Cortex of kidney (tissue), 1 donor: ENCODE measurements at places on chromosomes 2 and 18.

DNA sequence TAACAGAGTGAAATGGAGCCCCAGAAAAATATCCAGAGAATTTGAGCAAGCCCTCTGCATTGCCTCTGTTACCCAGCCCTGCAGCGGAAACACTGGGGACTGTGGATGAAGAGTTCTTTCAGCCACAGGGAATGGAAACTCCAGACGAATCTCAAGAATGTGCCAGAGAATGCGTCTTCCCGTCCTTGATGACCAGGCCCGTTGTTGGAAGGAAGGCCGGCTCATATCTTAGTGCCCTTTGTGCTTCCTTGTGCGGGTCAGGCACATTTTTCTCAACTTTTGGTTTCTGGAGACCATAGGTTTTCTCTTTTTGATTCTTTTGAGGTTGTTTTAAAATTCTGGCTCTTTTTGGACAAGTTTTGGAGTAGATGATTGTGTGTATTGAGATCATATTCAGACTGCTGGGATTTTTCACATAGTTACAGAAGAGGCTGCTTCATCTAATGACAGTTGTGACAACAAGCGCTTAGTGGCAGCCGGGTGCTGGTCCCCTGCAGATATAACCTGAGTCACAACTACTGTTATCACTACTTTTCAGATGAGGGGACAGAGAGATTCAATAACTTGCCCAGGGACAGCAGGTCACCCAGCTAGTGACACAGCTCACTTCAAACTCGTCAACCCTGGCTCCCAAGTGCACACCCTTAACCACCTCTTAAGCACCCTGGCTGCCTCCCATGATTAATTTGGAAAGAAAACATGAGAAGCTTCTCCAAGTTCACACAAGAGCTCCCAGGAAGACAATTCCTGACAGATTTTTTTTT, 15.7 kb downstream of the MAL start:
- no peak for DNase-seq

DNA sequence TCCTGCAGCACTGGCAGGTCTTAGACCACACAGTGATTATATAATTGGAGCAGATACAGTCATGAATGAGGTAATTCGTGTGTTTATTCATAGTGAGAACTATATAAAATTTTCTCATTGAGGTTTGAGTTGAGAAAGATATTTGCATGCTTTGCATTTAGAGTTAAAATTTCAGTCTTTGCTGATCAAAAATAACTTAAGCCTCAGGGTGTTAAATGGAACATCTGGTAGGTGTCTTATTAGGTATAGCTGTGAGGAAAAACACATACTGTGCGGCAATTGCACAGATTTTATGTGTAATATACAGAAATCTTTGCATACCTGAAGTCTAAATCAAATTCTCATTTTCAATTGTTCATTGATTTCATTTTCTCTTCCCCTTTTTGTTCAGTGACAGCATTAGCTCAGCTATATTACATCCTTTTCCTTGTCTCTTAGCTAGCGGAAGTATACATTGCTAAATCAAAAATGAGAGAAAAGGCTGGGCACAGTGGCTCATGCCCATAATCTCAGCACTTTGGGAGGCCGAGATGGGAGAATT, 21.2 kb downstream of the GORASP2 start:
- no peak for DNase-seq

GRCh38 chr18:58785171-58785805, 79.4 kb upstream of the ZNF532 start:
- no peak for DNase-seq

DNA sequence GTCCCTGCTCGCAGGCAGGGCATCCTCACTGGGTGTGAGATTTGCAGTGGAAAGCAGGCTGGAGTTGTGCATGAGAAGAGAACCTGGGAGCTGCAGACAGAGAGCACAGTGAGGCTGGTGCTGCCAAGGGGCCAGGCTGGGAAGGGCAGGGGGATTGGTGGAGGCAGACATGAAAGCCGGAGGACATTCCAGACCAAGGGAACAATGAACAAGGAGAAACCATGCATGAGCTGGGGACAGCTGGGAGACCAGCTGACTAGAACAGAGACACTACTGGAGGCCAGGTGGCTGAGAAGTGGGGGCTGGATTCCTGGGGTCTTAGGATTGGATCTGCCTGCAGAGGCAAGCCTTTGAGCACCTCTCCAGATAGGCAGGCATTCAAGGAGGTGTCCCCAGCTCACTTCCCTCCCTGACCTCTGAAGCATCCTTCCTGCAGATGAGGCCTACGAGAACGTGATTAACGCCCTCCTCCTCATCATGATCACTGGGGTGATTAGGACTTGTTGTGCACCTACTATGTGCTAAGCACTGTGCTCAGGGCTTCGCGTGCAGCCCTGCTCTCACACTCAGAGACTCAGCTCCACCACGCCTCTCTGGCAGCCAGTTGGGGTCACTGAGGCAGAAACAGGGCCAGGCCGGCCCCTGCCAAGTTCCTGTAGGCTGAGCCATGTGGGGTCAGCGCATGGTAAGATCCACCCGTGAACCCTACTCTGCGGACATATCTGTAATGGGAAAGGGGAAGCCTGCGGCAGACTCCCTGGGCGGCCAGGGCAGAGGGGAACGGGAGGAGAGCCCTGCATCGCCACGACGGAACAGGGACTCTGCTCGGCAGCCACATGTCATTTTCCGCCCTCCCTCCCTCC, 74.8 kb upstream of the SLC66A3 start:
- no peak for DNase-seq

DNA sequence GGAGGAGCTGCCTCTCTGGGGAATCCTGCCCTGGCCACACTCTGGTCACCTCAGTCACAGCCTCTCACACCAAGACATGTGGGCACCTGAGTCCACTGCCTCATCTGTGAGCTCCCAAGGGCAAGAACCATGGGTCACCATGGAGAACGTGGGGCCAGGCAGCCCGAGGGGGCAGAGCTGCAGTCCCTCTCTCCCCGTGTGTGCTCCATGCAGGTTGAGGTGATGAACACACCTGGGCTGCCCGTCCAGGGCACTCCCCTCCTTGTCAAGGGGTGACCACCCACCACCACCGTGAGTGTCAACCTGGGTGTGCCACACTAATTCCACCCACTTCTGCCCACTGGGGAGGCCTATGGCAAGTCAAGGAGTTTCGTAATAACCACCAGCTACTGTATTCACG, 159.6 kb upstream of the RAB6C start:
- DNase-seq, result no peak

GRCh38 chr18:23938043-23938756, 76.4 kb upstream of the TTC39C start:
- DNase-seq, result no peak
